Stimulated activated CD4-positive, alpha-beta T cell treated with anti-CD3 and anti-CD28 coated beads, Interleukin-4, amount 100 ng/mL, for 24 hours (primary cell): ENCODE measurements at places on chromosomes 16 and 17.

DNA sequence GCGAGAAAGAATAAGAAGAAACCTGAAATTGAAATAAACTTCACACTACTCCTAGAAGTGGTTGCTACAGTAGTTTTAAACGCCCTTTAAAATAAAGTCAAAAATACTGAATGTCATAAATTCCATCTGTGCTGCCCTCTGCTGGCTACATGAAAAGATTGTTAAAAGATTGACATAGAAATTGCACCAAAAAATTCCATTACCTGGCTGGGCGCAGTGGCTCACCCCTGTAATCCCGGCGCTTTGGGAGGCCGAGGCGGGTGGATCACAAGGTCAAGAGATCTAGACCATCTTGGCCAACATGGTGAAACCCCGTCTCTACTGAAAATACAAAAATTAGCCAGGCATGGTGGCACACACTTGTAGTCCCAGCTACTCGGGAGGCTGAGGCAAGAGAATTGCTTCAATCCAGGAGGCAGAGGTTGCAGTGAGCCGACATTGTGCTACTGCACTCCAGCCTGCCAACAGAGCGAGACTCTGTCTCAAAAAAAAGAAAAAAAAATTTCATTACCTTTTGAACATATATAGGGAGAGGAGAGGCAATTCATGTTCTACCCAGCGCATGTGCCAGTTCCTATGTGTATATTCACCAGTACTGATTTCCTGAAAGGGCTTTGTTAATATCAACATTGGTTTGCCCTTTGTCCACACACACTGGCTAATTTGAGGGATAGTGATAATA is 36.5 kb downstream of the CYTH1 start:
- DNase-seq: peak; percentile 71

- DNase-seq: no peak
These were observed 19.9 kb upstream of the ZC3H18 start for GRCh38 chr16:88550246-88550661.

GRCh38 chr17:40323391-40324381 is 14.7 kb downstream of the RARA start:
- DNase-seq: peak; percentile 64

GRCh38 chr17:73189417-73190099 is 3.3 kb upstream of the COG1 start:
- DNase-seq: no peak

DNA sequence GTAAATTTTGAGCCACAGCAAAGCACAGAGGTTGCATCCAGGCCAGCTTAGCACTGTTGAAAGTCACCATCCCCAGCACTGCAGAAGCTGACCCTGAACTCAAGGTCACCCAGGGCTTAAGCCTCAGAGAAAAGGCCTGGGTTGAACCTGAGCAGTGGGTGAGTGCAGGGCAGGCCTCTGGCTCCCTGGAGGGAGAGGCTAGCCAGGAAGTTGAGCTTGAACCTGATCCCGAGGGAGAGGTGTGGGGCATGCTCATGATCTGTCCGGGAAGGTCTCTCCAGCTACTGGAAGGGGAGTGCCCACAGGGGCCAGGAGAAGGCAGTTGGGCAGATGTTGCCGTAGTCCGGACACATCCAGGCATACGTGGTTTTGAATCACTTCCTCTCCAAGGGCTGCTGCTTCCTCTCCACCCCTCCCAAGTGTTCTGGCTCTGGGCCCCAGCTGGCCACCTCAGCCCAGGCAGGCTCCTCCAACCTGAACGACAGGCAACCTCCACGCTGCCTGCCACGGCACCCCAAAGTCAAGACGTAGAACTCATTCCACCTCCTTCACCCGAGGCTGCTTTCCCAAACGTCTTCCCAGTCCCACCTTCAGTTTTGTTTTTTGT is 18.4 kb downstream of the CARHSP1 start:
- DNase-seq: no peak

DNA sequence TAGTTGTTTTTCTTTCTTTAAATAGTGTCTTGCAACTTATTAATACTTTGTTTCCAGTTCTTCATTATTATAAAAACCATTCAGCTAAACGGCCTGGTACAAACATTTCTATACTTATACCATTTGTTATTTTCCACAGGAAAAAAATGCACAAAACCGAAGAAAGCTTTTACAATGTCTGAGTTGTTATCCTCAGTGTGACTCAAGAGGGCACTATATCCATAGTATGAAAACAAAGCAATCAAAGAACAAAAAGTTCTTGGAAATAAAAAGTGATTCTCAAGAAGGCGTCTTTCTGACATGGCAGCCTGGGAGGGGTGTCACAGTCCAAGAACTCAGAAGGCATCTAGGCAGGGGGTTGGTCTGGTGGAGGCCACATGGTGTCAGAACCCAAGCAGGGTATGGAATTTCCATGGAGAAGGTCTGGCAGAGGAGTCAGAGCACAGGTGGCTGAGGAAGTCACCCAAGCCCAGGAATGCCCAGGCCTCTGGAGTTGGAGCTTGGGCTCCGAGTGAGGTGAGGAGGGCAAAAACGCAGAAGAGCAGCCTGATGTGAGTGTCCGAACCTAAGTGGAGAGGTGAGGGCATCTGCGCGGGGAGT is 70.9 kb upstream of the ATP2A3 start:
- no peak for DNase-seq

- no peak for DNase-seq
These were observed 56.0 kb upstream of the TOB1 start for GRCh38 chr17:50922107-50922506.

GRCh38 chr17:80938556-80938955 is 53.1 kb upstream of the CHMP6 start:
- DNase-seq: peak; percentile 20

DNA sequence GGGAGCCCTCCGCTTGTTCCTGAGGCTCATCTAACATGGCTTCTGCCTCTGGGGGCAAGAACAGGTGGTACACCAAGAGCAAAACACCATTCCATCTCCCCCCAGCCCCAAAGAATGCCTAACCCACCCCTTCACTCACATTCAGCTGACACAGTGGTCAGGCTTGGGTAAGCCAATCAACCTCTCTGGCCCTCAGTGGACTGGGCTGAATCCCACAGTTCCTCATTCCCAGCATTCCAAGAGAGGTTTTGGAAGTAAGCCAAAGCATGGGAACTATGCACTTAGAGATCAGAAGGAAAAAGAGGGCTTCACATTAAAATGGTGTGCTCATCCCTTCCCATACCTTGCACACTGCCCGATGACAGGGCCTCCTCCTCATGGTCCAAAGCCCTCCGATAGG is 7.8 kb downstream of the PIGS start:
- no peak for DNase-seq

DNA sequence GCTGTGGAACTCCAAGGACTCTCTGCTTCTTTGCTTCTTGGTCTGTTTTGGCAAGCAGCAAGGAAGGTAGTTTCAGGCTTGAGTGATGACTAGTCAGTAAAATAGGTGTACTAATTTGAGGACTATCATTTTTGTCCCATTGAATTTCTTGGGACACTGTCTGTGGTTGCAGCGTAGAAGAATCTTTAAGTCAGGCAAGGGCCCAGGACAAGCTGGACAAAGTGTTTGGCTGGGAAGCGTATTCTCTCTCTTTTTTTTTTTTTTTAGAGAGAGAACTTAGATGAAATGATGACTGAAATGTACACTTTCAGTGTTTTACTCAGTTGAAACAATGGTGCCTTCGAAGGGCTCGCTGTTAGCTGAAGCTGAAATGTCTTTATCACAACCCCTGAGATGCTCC is 105.0 kb downstream of the BANP start:
- no peak for DNase-seq

DNA sequence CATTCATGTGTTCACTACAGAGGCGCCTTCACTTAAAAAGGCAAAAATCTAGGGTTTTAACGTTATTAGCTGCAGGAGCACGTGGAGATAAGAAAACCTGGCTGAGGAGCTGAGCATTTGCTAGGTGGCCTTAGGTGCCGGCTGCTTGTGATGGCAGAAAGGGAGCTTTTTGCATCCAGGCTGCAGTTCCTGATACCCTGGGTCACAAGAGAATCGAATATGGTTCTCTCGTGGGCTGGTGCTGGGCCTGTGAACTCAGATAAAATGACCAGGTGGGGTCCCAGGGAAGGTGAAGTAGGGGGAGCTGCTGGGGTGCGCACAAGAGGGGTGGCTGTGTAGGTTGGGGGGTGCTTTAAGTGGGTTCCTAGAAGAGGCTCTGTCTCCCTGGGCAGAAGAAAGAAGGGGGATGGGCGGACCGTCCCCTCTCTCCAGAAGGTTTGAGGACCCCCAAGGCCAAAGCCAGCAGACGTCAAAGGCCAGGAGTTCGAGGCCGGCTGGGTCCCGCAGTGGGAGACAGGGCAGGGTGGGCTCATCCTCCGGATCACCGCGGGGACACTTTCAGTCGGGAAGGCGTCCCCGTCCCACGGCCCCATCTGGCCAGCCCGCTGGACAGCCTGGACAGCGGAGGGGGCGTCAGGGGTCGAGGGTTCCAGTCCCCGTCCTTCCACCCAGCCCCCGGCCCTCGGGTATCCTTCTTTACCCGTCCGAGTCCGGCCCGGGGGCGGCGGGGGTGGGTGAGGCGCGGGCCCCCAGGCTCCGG is 740 bp upstream of the CMIP start:
- DNase-seq: no peak

- DNase-seq: no peak
These were observed 54.4 kb downstream of the C17orf67 start for GRCh38 chr17:56779322-56779721.

DNA sequence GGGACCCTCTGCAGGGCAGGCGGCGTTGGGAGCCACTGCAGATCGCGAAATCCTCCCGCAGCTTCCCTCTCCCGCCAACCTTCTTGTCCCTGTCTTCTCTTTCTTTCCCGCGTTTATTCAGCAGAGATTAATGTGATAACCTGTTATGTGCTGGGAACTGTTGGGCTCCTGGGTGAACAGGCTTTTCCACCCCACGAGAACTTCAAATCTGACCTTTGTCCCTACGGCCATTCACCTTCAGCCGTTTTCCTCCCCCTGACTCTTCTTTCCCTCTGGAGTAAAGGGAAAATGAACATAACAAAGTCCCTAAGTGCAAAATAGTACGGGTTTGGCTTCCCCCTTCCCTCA is 15.2 kb upstream of the KPNA2 start:
- DNase-seq: no peak

- no peak for DNase-seq
These were observed 48.5 kb downstream of the ARHGAP17 start for GRCh38 chr16:24966634-24967033.

GRCh38 chr16:21946889-21947635 is 6.1 kb upstream of the UQCRC2 start:
- DNase-seq: peak; percentile 23

DNA sequence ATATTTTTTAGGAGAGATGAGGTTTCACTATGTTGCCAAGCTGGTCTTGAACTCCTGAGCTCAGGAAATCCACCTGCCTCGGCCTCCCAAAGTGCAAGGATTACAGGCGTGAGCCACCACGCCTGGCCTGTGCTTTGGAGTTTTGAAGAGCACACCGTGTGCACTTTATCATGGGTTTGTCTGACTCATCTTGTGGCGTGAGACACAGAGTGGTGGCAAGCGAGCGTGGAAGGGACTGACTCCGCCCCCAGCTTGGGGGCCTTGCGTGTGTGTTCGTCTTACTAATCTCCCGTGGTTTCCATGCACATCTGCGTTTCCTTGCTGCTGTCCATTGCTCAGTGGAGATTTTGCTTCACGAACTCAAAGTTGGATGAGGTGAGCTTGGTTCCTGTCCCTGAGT is 22.9 kb downstream of the CRAMP1 start:
- DNase-seq: no peak

DNA sequence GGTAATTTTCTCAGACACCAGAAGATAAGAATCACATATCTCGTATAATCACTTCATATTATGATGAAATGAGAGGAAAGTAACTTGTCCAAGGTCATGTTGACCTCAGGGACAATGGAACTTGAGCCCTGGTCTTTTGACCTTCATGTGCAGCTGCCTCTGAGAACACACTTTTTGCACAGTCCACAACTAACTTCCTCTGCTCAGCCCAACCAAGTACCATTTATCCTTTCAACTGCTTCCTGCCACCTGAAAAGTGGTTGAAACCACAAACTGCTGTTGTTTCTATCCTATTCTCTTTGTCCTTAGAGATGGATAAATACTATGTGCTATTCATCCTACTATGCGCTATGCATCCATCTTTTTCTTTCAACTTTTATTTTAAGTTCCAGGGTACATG is 2.3 kb upstream of the CCL1 start:
- DNase-seq: no peak

GRCh38 chr16:851209-851810 is 50.8 kb upstream of the GNG13 start:
- DNase-seq: no peak

- DNase-seq: no peak
These were observed 53.3 kb upstream of the DLX4 start for GRCh38 chr17:49915670-49916069.

DNA sequence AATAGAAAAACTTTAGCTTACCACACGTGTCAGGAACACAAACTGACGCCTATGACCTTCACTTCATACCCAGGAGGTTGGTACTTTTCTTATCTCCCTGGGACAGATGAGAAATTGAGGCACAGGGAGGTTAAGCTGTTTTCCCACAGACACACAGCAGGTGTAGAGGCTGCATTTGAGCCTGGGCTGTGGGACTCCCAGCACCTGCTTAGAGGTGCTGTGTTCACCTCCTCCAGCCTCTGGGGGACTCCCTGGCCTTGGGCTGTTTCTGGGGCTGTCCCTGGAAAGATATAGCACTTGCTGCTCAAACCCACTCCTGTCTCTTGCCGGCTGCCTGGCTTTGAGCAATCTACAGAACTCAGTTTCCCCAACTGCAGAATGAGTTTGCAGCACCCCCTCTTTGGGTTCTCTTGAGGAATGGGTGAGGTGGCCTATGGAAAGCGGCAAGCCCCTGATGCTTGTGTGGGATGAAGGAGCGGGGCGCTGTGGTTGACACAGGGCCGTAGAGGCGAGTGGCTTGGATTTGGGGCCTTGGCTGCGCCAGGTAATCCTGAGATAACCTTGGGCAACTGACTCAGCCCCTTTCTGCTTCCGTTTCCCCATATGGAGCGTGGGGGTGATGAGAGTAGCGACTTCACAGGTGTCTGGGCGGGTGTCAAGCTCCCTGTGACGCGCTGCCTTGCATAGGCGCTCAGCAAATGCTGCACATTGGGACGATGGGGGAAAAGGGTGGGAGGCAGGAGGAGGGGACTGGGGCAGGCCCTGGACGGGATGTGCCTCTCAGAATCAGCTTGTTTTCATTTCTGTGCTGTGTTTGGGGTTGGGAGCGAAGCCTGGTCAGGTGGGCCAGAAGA is 104.5 kb upstream of the CIBAR2 start:
- no peak for DNase-seq
